ENCODE measurements at places on chromosomes 3 and 15.

GRCh38 chr15:25797035-25797434, 66.1 kb downstream of the ATP10A start:
- no peak for DNase-seq

- no peak for DNase-seq
These were observed 4.7 kb downstream of the SELENOS start for GRCh38 chr15:101272584-101272983.

DNA sequence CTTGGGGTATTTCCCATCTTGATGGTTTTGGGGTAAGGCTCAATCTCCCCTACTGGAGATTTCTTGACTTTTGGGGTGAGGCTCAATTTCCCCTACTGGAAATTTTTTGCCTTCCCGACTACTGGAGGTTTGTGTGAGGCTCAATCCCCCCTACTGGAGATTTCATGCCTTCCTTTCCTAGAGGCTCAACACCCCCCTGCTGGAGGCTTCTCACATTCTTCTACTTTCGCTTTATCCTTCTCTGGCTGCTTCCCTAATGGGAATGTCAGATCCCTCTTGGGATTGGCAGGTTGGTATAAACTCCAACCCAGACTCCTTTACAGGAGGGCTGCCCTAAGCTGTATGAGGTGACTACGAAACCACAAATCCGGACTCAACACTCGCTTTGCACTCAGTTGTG, 49.2 kb downstream of the KATNBL1 start:
- no peak for DNase-seq

DNA sequence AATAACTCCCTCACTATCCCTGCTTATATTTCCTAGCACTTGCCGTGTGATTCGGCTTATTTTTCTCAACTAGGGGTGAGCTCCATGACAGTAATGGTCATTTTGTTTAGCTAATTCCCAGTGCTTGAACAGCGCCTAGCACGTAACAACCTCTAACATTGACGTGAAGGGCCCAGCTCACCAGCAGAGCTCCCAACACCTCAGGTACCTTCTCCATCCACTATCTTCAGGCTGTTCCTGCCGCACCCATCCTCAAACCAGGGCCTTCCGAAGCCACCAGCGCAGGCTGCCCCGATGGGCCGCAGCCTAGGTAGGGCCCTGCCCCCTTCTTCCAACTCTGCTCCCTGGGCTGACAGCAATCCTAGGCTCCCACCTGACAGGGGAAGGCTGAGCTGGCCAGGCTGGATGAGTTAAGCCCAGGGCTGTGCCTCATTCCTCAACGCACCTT, 751 bp upstream of the RPS17 start:
- peak; percentile 49 for DNase-seq

GRCh38 chr3:158339638-158340037, 229.7 kb downstream of the RSRC1 start:
- no peak for DNase-seq

- DNase-seq, result peak; percentile 64
These were observed 57.8 kb downstream of the CDC25A start for GRCh38 chr3:48130321-48130904.

DNA sequence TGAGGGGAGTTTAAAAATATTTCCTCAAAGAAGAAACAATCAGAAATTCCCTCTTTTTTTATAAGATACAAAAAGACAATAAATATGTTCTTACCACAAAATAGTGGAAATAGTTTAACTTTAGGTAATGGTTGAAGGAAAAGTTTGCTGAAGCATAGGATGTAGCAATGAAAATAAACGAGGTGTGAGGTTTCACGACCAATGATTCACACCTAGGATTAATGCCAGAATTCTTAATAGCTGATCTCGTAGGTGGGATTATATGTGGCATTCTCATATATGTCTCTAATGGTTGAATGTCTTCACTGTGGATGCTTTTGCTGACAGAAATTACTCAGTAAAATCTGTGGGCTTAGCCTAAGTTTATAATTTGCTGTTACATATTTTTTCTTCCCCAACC, 467.7 kb downstream of the FGF12 start:
- no peak for DNase-seq

GRCh38 chr15:70647396-70647795, 116.0 kb downstream of the UACA start:
- DNase-seq, result no peak

DNA sequence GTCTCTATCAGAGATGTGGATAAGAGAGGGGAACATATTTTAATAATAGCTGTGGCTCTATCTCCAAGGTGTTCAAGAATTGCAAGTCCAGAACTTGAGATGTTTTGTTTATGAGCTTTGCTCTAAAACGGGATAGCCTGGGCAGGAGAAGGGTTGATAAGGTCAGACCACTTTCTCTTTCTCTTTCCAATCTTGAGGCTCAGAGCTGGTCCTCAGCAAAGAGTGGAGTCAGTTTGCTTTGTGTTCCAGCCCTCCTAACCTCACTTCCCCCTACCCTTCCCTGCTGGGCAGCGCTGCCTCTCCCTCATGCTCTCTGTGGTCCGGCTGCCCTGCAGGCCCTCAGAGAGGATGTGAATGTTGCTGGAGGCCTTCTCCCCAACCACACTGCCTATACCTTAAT, 13.8 kb downstream of the KLHL6 start:
- DNase-seq, result no peak

- DNase-seq, result peak; percentile 9
These were observed 197.9 kb downstream of the XXYLT1 start for GRCh38 chr3:195072916-195073564.

DNA sequence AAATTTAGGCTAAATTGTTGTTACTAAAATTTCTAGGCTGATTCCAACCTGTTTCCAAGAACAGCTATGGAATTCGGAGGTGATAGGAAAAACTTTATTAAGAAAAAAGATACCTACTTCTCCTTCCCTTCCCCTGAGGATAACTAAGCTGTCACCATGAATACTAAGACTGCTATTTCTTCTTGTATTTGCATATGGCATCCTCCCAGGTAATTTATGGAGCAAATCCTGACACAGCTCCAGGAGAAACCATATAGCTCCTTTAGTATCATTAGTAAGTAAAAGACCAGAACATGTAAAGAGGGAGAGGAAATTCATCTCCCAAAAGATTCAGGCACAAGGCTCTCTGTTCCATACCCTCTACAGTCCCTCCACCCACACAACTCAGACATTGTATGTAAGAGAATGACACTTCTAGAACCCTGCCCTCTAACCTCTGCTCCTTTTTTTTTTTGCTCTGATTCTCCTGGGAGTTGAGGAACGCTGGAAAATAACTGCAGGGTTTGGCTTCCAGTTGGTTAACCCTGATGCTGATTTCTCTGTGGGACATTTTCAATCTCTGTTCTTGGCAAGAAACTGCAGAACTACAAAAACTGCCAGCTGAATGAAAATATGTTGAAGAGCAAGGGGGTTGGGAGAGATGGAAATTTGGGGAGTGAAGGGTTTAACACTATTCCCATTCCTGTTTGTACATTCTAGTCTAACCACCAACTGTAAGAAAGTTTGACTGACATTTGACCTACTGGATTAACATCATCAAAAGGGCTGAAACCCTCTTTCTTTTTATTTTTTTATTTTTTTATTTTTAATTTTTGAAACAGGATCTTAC, 14.2 kb upstream of the MAGI1 start:
- no peak for DNase-seq

- DNase-seq, result no peak
These were observed 171.7 kb downstream of the RORA start for GRCh38 chr15:61057376-61057775.

GRCh38 chr15:90463381-90463780, 66.3 kb upstream of the CRTC3 start:
- DNase-seq, result no peak

DNA sequence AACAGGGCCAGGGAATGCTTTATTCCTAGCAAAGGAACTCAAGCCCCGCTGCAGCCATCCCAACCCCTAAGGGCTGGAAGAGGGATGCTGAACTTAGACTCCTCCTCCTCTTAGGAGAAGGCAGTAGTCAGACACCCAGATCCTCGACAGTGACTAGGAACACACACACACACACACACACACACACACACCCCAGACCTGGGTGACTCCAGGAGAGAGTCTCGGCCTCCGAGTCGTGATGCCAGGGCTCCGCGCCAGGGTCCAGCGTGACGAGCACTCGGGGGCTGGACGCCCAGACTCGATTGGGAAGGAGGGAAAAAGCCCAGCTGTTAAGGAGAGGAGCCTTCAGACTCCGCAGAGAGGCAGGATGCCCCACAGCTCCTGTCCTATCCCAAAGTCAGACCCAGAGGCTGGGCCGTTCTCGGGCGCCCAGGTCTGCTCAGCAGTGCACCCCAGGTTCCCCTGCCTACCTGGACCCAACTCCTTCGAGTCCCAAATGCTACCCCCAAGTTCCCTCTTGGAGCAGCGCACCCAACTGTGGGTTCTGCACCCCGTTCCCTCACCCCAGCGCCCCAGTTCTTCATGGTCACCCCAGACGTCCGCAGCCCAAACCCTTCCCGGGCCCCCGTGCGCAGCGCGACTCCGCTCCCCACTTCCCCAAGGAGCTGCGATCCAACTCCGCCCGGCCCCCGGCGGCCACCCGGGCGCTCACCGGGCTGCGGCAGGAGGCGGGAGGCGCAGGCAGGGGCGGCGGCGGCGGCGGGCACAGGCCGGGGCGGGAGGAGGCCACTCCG, 421 bp downstream of the BMF start:
- DNase-seq, result peak; percentile 75

DNA sequence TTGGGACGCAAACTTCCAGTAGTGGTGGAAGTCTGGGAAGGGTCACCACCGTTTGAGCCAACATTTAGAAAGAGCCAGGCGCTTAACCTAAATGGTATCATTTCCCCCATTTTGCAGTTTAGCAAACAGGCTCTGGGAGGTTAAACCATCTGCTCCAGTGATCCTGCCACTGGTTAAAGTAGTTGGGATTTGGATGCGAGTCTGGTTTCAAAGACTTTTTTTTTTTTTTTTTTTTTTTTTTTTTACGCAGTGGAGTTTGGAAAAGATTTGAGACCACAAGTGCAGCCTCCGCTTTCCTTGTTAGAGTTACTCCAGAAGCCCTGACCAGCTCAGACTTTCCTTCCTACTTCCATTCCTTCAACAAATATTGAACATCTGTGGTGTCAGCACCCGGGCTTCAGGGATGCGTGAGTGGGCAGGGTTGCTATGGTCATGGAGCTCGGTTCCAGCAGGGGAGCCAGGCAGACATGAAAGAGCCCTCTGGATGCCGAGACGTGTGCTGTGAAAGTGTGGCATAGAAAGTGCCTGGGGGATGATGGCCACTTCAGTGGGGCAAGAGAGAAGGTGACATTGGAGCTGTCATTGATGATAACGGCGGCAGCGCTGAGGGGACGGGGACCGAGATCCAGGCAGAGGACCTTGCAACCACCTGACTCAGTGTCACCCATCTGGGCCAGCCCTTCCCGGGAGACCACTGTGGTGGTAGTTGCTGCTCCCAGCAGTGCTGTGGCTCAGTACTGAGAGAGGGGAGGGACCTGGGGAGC, 1.1 kb upstream of the RNU6-1 start:
- no peak for DNase-seq

- DNase-seq, result no peak
These were observed 53.1 kb downstream of the MCF2L2 start for GRCh38 chr3:183375337-183375736.

GRCh38 chr3:141875374-141875892, 1.0 kb upstream of the ATP1B3 start:
- peak; percentile 91 for DNase-seq
